ENCODE measurements at places on chromosomes 1 and 21.

- no peak for DNase-seq
Observed at GRCh38 chr1:47805018-47805417, 192.2 kb downstream of the TRABD2B start.

DNA sequence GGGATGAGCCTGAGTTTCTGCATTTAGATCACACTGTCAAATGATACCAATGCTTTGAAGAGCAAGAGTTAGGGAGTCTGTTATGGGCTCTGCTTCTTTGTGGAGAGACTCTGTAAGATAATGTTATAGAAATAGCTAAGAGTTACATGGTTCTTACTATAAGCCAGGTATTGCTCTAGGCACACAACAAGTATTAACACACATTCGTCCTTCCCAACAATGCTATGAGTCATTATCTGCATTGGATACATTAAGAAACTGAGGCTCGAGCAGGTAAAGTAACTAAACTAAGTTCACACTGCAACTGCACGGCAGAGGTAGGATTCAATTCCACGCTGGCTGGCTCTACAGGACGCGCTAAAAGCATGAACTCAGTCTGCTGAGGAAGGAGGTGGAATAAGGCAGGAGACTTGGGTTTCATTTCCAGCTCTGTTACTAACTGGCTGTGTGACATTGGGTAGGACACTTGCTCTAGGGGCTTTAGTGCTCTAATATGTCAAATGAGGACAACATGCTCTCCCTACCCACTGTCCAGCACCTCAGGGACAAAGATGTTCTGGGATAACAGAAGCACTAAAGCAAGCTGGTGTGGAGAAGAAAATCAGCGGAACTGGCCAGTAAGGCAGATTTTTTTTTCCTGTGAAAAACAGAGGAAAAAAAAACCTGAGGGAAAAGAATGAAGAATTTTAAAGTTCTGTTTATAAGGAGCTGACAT lies 23.7 kb upstream of the IL20 start:
- no peak for DNase-seq

- no peak for DNase-seq
Observed at GRCh38 chr1:192574073-192574472, 1.5 kb upstream of the RGS1 start.

DNA sequence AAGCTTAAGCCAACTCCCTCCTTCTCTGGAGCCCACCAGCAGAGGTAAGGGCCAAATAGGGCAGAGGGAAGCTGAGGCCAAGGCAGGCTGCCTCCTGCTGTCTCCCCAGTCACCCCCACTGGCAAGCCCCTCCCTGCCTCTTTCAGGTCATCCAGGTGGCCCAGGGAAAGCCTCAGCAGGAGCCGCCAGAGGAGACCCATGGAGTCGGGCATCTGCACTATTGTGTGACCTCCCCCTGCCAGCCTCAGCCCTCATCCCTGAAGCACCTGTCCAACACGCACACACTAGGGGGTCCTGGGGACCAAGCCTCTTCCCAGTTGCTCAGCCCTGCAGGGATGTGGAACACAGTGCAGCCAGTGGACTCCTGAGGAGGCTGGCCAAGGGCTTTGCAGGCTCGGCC lies 5.3 kb upstream of the NAXE start:
- no peak for DNase-seq

DNA sequence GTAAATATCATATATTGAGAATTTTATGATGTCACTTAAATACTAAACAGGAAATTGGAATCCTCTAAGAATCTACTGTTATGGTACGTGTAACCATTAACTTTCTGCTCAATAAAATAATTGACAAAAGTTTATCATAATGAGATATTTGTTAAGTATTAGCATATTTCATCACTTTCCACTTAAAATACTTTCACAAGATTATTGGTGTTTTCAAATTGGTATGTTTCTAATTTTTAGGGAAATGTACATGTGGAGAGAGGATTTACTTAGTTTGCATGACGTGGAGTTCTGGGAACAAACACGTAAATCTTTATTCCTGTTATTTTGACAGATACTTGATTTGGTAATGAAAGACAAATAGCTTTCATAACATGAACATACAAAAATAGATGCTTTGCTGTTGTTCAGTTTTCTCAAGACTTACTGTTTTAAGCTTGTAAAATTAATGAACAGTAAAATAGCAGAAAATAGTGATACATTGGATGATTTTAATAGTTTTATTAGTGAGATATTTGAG lies 1.6 kb downstream of the SRSF11 start:
- DNase-seq, result no peak

- no peak for DNase-seq
Observed at GRCh38 chr1:76289692-76290091, 215.1 kb downstream of the ST6GALNAC3 start.

DNA sequence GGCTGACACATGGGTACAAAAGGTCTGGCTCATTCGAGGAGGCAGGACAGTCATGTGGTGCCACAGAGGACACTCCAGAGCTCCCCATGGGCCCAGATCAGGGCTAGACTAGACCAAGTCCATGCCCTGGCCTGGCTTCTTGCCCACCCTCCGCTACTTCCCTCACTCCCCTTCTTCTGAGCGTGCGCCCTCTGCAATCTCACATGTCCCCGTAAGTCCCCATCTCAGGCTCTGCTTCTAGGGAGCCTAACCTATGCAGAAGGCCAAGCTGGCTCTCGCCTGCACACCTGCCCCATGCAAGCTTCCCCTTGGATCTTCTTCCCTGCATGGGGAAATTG lies 553.6 kb downstream of the PTPRU start:
- DNase-seq, result no peak

GRCh38 chr1:67973051-67973450 lies 77.4 kb downstream of the DIRAS3 start:
- DNase-seq, result no peak

DNA sequence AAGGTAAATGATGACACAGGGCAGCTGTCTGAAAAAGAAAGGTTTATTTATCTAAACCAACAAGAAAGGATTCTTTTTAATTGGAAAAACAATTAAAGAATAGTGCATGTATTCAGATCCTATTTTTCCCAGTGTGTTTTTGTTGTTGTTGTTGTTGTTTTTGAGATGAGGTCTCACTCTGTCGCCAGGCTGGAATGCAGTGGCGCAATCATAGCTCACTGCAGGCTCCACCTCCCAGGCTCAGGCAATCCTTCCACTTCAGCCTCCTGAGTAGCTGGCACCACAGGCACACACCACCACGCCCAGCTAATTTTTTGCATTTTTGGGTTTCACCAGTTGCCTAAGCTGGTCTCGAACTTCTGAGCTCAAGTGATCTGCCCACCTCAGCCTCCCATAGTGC lies 22.1 kb downstream of the NEK2 start:
- DNase-seq, result no peak

GRCh38 chr21:27094184-27094948 lies 127.5 kb upstream of the ADAMTS5 start:
- DNase-seq, result no peak

DNA sequence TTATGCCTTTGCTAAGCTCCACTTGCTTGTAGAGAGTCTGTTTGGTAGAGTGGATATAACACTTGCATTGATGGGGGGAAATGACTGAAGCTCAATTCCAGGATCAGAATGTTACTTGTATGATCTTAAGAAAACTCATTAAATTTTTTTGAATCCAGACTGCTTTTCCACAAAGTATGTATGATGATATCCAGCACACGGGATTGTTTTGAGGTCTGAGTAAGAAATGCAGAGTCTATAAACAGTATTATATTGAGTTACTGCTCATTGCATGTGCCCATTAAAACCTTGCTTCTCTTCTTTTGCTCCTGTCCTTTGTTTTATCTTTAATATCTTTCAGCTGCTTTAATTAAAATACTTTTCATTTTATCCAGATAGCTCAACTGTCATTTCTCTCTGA lies 570.4 kb upstream of the ZRANB2 start:
- no peak for DNase-seq

DNA sequence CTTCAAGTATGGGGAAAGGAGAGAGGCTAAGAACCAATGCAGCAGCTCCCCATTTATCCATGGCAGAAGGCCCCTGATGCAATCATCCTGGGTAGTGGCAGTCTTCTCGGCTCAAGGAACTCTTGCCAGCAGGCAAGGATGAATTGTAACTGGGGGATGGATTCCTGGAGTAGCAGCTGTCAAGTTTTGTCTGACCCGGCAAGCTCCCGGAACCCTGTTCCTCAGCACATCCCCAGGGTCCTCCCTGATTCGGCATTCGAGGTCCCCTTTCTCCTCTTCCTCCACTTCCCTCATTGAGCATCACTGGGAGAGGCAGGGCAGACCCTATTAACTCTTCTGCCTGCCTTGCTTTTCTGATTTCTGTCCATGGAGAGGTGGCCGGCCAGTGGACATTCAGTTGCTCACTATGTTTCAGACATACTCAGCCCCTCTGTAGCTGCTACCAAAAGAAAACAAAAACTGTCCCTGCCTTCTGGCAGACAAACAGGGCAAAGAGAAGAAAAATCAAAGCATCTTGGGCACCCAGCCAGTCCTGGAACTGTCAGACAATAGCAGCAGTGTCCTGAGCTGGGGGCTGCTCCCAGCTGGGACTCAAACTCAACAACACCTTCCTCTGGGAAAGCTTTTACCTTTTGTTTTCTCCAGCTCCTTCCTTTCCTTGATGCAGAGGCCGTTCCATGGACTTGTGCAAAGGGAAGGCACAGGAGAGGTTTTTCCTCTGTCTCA lies 5.6 kb upstream of the PTCH2 start:
- no peak for DNase-seq

- DNase-seq, result no peak
Observed at GRCh38 chr1:30981172-30981571, 72.6 kb upstream of the SDC3 start.

DNA sequence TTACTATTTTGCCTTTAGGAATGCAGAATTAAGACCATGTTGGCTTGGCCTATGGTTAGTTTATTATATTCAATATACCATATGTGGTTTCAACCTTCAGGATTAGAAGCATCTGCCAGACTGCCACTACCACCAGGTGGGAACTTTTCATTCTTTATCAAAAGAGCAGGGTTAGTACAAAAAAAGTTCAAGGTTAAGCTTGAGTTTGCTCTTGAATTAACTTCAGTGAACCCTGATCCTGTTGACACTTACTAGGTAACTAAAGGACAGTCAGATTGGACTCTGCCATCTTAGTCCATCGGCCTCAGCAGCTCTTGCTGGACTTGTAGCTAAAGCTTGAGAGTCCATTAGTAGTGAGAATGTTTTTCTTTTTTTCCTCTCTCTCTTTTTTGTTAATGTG lies 22.1 kb downstream of the CLIC4 start:
- DNase-seq, result no peak

- no peak for DNase-seq
Observed at GRCh38 chr1:225855503-225856300, 26.5 kb downstream of the TMEM63A start.

GRCh38 chr1:213513006-213513405 lies 462.0 kb downstream of the RPS6KC1 start:
- DNase-seq, result no peak

DNA sequence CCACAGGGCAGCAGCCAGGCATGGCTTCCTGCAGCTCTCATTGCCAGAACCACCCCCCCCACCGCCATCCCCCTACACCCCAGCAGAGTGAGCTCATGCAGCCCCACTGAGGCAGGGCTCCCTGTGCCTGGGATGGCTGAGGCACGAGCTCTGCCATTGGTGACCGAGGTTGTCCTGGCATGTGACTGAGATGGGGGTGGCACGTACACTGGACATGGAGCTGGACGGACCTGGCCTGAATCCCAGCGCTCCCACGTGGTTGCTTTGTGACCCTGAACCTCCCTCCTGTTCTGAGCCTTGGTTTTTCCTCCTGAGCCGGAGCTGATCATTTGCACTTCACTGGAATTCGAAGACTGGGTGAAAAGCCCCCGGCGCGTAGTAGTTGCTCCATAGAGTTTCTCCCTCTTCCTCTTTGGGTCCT lies 28.3 kb downstream of the ALPL start:
- DNase-seq, result no peak

DNA sequence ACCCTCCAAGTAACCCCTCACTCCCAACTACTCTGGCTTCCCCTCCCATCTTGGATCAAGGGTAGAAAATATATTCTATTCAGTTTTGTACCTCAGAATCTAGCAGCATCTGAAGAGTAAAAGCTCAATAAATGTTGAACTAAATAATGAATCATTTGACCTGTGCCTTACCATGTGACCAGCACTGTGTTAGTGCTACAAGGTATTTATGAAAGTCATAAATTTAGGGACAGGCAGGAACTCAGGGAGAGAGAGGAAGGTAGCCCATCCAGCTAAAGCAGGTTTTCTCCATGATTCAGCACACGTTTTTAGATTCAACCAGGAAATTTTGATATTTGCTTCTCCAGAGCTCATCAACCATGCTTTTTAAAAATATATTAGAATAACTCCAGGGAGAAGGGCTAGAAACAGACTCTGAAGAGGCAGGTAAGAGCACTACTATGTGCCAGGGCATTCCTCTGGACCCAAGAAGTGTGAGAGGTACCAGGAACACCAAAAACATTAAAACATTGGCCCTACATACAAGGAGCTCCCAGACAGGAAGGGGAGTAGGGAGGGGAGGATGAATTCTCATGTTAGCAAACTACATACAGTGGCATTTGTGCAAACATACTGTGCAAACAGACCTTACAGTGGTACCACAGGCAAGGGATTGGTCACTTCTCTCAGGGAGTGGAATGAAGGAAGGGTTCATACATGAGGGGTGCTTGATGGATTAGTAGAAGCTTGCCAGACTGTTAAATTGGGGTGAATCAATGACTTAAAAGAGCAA lies 64.3 kb downstream of the FYB2 start:
- DNase-seq, result no peak

DNA sequence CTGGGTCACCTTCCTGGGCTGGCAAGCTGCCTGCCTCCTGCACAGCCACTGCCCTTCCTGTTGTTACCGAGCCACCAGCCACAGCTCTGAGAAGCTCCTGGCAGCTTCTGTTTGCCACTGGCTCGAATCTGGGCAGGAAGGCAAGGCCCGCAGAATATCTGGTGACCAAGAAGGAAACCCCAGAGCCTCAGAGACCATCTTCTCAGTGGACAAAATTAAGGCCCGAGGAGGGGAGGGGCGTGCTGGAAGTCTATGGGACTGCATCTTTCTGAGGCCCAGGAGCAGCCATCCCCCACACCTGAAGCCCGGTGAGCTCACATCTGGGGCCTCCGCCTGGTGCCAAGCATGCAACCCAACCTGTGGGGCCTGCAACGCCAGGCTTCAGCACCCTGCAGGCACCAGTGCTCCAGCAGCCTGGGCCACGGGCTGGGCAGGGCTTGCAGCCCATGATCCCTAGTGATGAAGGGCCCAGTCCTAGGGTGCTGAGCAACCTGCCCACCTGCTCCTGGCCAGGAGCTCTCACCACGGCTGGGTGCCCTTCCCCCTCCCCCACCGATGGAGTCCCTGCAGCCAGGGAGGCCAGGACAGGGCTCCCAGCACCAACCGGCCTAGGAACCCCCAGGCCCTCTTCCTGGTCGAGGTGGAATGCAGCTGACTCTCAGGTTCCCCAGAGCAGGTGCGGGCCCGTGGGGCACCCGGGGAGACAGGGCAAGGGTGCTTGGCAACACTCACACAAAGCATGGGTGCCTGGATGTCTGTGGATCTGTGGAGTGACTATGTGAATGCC lies 879 bp downstream of the CPTP start:
- no peak for DNase-seq

DNA sequence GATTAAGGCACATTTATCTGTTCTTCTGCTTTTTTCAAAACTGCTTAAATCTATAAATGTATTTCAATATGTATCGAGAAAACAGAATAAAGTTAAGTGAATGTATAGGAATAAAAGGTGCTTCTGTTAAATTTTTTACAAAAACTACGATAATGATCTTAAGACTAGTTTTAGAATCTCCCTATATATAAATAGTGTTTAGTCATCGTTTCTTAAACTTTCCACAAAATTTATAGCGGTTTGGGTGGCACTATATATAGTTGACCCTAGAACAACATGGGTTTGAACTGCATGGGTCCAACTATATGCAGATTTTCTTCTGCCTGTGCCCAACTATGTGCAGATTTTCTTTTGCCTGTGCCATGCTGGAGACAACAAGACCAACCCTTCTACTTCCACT lies 125.7 kb downstream of the CRB1 start:
- no peak for DNase-seq

GRCh38 chr1:117128323-117129079 lies 7.0 kb upstream of the TRIM45 start:
- DNase-seq, result peak; percentile 48

All from muscle of back (tissue), 13 donors.